ENCODE measurements at places on chromosomes 2 and 18. TPM values are rescaled to one million over a fixed set of nuclear protein-coding genes. Genes with fewer than 3 reads are reported as not detected.

Gene FKBP1B
- 7.3 TPM for total RNA-seq

Gene DOK6
- total RNA-seq = 2.1 TPM

DNA sequence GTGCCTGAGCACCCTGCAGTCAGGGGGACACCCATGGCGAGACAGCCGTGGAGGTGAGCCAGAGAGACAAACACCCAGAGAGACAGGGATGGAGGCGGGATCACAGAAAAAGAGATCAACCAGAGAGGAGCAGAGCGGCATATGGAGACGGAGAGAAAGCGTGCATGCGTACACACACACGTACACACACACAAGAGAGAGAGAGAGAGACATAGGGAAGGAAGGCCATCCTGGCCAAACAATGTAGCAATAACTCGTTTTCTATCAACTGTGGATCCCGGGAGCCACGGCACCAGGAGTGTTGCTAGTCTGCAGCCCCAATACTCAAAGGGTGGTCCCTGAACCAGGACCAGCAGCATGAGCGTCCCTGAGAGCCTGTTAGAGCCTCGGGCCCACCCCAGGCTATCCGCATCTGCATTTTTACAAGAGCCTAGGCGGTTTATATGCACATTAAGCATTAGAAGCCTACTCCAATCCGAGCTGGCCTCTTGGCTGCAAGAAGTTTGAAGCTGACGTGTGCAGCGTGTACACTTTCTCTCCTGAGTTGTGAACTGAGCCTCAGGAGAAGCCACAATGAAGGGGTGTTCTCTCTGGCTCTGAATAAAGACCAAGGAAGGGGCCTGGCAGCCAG, 50.1 kb upstream of the MYCN start:
- H3K4me3 ChIP-seq = no peak overlapping the region
- H3K36me3 ChIP-seq = no peaks in the 10 kb centered on the region
- H3K4me1 ChIP-seq = no peaks in the 10 kb centered on the region
- H3K27me3 ChIP-seq = no peaks in the 10 kb centered on the region
- no peak for DNase-seq

DNA sequence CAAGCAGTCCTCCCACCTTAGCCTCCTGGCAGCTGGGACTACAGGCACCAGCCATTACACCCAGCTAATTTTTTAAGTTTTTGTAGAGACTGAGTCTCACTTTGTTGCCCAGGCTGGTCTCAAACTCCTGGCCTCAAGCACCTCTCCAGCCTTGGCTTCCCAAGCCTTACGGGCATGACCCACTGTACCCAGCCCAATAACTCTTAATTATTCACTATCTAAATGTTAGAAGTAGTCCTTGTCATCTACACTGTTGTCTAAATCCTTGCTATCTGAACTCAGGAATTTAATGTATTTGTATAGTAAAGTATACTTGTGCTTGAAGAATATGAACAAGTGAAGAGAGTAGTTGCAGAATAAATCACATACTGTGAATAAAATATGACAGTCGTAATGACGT, 37.9 kb upstream of the NBEAL1 start:
- no peaks in the 10 kb centered on the region for H3K36me3 ChIP-seq
- no peaks in the 10 kb centered on the region for H3K4me1 ChIP-seq
- H3K4me3 ChIP-seq = no peak overlapping the region
- no peak for DNase-seq
- H3K27ac ChIP-seq = no peak overlapping the region

- no peak overlapping the region for H3K27ac ChIP-seq
- H3K4me3 ChIP-seq = no peak overlapping the region
- H3K36me3 ChIP-seq = no peaks in the 10 kb centered on the region
- DNase-seq = no peak
- no peaks in the 10 kb centered on the region for H3K27me3 ChIP-seq
- H3K4me1 ChIP-seq = no peaks in the 10 kb centered on the region
These were observed 11.8 kb upstream of the SULT1C3 start for GRCh38 chr2:108228006-108228405.
